ENCODE measurements at places on chromosomes 2 and 18.
A peak's percentile ranks its signal among the peaks of the same experiment; 100 is the strongest.

DNA sequence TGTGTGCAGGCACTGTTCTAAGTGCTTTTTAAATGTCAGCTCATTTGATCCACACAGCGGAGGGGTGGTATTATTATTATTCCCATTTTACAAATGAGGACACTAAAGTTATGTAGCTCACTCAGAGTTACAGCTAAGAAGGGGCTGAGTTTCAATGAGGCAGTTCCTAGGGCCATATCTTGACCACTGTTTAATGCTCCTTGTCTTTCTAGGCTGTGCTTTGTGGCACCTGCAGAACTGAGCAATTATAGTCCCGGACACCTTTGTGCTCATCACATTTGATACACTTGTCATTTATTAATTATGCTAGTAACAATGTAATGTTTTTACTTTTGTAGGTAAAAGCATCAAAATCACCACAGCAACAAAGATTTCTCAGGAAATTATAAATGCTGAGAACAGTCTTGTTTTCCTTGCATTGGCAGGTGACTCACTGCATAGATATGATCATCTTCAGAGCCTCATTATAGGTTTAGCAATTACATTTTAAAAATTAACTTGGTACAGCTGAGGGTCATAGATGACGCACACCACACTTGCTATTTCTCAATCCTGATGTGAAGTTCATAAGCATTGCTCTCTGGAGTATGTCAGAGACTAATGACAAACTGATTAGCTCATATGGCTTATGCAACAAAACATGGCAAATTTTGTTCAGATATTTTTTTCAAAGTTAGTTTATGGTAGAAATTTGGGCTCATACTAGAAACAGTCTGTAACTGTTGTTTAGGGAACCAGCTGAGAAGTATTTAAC lies 366.8 kb downstream of the TGIF1 start:
- DNase-seq, result no peak

DNA sequence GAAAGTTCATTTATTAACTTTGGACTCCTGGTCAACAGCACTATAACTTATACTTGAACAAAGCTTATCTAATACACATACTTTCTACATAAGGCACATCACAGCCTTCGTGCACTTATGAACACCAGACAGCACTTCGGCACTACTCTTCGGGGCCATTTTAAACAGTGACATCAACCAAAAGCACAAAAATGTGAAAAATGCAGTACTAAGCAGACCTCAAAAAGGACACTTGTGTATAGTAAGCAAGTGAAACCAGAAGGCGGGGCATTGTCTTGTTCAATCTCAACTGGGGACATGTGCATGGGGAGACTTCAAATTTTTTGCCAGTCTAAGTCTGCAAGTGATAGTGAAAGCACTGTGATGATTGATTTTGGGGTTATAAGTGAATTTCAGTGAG lies 163.0 kb downstream of the NCKAP5 start:
- DNase-seq, result no peak

DNA sequence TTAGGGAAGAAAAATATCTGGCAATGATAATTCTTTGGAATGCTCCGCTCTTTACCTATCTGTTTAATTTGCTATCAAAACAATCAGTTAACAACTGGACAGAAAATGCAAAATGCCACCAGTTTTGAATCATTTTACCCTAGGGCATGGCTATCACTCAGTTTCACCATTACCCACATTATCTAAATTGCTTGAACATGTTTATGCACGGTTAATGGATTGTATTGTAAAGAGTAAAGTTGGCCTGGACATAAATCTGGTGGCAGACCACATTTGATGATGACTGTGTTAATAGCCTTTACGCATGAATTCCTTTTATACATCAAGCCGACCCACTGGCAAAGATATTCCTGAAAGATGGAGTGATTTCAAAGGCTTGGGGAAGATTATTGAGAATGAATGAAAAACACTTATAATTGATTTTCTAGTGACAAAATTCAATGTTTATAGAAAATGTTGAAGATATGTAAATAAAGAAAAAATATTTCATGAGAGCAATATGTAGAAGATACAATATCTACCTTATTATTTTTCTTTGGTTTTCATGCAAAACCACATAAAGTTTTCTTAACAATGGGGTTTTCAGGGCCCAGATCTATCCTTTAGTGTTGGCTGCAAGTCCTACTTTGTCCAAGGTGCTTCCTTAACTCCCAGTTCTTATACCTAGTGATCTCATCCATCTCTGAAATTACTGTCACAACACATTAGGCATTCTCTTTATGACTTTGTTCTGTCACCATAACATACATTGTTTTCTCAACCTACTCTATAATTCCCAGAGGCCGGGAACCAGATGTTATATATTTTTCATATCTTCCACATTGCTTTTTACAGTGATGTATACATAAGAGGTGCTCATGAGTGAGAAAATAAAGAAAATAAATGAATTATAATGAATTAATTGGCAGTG lies 265.1 kb downstream of the RIT2 start:
- no peak for DNase-seq

- DNase-seq, result peak; percentile 64
Measured at GRCh38 chr2:27032495-27033252, at the start of gene TMEM214. TMEM214 (plus strand) TSS chr2:27032965; CDS start chr2:27033016, 51 bp downstream.

- no peak for DNase-seq
Measured at GRCh38 chr2:165408186-165408585, 61.3 kb upstream of the CSRNP3 start.

DNA sequence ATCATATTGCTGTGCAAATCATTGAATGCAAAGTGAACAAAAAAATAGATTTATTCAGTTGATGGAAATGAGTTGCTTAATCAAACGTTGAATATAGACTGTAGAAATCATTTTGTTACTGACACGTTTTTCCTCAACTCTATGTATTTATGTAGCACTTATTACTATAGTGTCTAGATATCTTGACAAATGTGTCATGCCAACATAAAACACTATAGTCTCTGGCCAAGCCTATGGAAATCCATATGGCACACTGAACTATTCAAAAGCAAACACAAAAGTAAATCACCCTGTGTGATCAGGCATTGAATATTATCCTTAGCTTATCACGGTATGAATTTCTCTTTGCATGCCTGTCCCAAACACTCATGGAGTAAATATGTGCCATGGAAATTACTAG lies 131.3 kb downstream of the ZNF804A start:
- DNase-seq, result no peak

DNA sequence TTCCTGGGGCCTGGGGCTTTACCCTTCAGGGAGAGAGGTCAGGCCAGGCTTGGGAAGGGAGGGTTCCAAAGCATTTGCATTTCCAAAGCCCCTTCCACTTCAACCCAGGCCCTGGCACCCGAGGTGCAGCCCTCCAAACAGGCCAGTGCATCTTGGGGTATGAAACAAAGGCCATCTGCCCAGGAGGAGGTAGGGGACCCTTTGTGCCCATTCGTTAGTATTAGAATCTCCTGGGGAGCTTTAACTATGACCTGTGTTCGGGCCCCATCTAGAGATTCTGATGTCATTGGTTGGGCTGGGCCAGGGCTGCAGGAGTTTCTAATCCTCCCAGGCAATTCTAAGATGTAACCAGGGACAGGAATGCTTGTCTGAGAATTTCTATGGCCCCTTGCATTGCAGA lies 73.6 kb downstream of the CIB4 start:
- no peak for DNase-seq

DNA sequence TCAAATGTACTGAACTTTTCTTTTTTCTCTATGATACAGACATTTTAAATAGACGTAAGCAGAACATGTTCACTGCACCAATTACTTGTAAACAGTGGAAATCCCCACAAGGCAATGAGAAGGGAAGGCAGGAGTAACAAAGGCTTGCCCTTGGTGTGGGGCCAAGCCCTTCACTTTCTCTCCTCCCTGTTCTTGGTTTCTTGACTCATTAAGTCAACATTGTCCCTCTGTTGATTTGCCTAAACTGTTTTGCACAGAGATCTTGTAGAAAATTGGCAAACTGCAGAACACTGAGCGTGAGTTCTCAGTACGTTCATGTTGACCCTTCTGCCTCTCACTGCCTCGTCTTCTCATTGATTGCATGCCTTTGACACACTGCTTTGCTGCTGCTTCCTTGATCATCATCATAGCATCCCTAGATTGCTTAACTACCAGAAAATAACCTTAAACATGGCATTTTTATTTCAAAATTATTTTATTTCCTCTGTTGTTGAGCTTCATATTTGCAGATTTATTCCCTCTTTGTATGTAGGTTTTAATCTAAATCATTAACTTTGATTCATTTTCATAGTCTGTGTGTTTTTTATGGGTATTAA lies 257.7 kb downstream of the PTGR3 start:
- DNase-seq, result no peak

- no peak for DNase-seq
Measured at GRCh38 chr2:200130762-200131166, 175.4 kb downstream of the MAIP1 start.

GRCh38 chr2:67289921-67290371 lies 107.2 kb upstream of the ETAA1 start:
- DNase-seq, result no peak

GRCh38 chr2:169116327-169116726 lies 47.0 kb downstream of the DHRS9 start:
- DNase-seq, result no peak

- DNase-seq, result no peak
Measured at GRCh38 chr18:49214706-49215105, 245.7 kb downstream of the DYM start.

GRCh38 chr2:241443486-241444223 lies 64.7 kb downstream of the STK25 start:
- peak; percentile 90 for DNase-seq

DNA sequence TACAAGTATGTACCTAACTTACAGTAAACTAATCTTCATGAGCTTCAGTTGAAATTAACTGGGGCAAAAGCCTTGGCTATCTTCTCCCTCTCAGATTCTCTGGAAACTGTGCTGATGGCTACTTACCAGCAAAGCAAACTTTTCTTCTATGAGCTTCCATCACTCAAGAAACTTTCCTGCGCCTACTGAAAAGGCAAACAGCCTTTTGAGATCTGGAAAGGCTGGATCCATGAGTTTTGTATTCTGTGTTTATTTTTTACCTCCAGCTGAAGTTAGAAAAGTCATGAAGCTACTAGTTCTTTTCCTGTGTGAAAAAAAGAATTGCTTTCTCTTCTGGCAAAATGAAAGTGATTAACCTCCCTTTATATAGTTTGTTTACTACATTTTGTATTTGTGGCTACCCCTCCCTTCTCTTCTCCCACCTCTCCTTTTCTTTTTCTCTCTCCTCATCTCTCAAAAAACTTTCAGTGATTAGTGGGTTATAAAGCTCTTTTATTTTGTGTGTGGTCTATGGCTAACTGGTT lies 49.2 kb upstream of the RNF152 start:
- no peak for DNase-seq

GRCh38 chr2:7007846-7008741 lies 90.9 kb downstream of the RNF144A start:
- no peak for DNase-seq

- no peak for DNase-seq
Measured at GRCh38 chr2:68388772-68389171, 23.7 kb downstream of the PLEK start.

- no peak for DNase-seq
Measured at GRCh38 chr2:16869711-16870110, 204.1 kb upstream of the CYRIA start.

DNA sequence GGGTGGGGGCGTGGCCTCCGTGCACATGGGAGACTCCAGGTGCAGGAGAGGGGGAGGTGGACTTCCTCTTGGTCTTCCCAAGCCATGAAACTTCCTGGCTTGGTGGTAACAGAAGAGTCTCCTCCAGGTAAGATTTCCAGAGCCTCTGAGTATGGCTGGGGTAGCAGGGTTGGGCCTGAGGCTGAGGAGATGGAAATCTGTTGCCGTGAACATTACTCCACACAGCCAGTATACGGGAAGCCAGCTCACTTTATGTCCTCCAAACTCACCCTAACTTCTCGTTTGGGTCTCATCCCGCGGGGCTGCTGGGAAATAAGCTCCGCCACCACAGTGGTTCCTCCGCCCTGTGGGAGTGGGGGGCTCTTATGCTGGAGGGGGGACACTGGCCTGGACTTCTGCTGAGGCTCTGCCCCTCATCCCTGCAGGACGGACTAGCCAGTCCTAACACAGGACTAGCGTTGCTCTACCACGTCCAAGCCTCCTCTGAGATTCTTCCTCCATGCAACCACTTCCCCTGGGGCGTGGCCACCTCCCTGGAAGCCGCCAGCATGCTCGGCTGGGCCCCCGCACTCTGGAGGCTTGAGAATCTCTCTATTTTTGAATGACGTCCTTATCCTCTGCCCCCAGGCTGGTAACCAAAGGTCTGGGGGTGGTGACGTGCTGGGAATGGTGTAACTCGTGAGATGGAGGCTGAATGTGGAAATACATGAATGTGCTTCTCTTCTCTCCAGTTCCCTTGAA lies 777 bp upstream of the RAB17 start:
- DNase-seq, result no peak

DNA sequence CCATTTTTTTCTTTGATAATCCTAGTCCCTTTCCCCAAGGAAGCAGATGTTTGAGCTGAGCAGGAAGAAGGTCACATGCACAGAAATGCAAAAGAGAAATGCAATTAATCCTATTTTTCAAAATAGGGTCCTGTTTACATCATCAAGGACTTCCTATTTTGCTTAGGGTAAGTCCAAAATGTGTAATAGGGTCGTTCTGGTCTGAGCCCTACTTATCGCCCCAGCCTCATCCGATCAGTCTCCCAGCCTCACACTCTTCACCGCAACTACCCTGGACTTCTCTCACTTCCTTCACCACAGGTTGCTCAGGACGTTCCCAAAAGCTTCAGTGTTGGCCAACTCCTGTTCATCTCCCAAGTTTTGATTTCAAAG lies 32.8 kb downstream of the FOSL2 start:
- no peak for DNase-seq

GRCh38 chr2:207632575-207633493 lies 7.6 kb upstream of the METTL21A start:
- DNase-seq, result no peak

GRCh38 chr2:77232909-77233425 lies 289.2 kb downstream of the LRRTM4 start:
- no peak for DNase-seq

DNA sequence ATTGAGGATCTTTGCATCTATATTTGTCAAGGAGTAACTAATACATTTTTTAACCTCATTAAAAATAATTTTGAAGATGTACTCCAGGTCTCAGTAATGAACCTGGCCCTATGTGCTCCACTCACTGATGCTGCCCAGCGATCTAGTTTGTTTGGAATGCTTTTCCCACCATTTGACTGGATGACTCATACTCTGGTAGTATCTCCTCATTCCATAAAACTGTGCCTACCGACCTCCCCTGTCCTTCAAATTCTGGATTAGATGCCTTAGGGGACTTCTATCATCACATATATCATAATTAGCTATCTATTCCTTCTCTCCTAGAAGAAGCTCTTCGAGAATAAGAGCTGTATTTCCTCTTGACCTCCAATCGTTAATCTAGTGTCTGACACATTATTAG lies 83.8 kb downstream of the FAM117B start:
- no peak for DNase-seq

GRCh38 chr2:223759569-223760430 lies 77.6 kb downstream of the AP1S3 start:
- peak; percentile 18 for DNase-seq

GRCh38 chr2:183267148-183267827 lies 143.0 kb downstream of the NUP35 start:
- DNase-seq, result no peak

- DNase-seq, result no peak
Measured at GRCh38 chr2:66198873-66199272, 236.1 kb upstream of the MEIS1 start.

Data from T-helper 1 cell (primary cell).